Activated B cell treated with CpG ODN at 0.5 μM for 24 hours (primary cell): ENCODE measurements at places on chromosomes 5 and 9. TPM values are rescaled to one million over a fixed set of nuclear protein-coding genes. Genes with fewer than 3 reads are reported as not detected.

The IL6ST gene
- 39.8 and 48.3 TPM in 2 replicates for total RNA-seq

DNA sequence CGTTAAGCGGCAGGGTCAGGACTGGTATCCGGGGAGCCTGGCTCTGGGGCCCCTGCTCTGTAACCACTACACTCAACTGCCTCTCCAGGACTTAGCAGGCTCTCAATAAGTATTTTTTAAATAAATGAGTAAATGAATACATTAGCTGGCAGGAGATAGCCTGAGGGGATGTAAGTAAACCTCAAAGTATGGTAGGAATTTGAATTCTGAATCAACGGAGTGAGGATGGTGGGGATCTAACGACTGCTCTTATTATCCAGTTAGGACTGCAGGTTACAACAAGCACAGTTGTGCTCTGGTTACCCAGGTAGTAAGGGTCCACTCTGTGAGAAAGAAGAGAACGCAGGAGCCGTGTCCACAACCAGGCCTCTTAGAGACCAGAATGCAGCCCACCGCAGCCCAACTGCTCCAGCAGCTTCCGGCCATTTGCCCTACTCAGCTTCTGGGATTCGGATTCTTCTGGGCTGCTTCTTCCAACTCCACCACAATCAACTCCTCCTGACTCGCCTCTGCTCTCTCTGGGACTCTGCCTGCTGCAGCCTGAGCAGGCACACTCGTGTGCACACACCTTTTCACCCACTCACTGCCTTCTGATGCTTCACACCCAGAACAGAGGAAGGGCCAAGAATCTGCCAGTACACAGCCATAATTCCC is 52.6 kb downstream of the MED27 start:
- no peak overlapping the region for H3K4me3 ChIP-seq
- no peak for DNase-seq
- no peaks in the 10 kb centered on the region for H3K27me3 ChIP-seq
- H3K36me3 ChIP-seq: peaks cover 7% of the 10 kb centered on the region
- no peak overlapping the region for H3K27ac ChIP-seq
- peaks cover 9% of the 10 kb centered on the region for H3K4me1 ChIP-seq

DNA sequence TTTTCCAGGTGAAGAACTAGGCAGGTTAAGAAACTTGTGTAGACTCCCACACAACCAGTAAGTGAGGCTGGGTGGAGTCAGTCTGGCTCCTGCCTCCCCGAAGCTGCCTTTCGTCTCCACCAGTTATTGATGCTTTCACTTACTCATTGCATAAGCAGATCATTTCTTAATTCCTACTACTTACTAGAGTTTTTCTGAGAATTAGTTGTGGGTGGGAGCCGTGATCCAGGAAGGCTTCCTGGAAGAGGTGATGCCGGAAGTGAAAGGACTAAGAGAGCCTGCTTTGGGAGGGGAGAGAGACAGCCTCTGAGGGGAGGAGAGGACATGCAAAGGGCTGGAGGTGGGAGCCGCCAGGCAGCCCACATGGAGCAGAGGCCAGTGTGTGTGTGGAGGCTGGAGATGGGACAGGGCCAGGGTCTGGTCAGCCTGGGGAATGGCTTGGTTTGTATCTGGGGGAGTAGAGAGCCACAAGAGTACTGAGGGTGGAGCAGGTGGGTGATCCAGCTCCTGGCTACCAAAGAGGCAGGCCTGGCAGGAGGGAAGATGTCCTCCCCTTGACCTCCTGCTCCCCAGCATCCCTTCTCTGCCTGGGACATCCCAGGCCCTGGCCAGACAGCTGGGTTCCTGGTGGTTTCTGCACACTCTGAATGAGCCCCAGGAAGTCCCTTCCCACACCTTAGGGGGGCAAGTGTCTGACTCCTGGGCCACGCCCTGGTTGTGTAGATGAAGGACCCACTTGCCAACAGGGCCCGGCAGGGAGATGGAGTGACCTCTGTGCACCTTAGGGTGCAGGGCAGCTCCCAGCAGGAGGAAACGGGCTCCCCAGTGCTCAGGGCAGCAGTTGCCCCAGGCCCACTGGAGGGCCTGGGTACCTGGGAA is 12.2 kb upstream of the CARD19 start:
- H3K4me3 ChIP-seq: no peak overlapping the region
- H3K27me3 ChIP-seq: no peaks in the 10 kb centered on the region
- H3K27ac ChIP-seq: peak overlapping the region; percentile 53
- H3K4me1 ChIP-seq: peaks cover 2% of the 10 kb centered on the region
- peaks cover 62% of the 10 kb centered on the region for H3K36me3 ChIP-seq
- no peak for DNase-seq

- no peak overlapping the region for H3K4me3 ChIP-seq
- no peaks in the 10 kb centered on the region for H3K4me1 ChIP-seq
- no peak overlapping the region for H3K27ac ChIP-seq
- H3K27me3 ChIP-seq: no peaks in the 10 kb centered on the region
Measured at GRCh38 chr5:15694696-15695214, 194.8 kb downstream of the FBXL7 start.

DNA sequence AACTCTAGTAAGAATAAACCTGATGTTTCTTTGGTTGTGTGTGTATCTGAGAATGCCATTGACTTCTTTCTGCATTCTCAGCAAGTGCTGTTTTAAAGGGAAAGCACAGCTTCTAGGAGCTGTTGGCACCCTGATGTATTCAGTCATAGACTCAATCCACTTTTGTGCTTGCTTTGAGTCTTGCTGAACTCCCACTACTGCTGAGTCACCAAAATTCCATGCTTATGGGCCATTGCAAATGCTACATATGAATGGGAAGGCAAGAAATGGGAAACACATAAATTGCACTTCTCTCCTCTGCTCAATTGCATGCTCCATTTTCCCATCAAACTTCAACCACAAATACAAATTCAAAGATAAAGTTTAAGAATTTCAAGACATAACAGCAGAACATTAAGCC is 9.8 kb upstream of the FTMT start:
- no peaks in the 10 kb centered on the region for H3K27me3 ChIP-seq
- H3K4me3 ChIP-seq: no peak overlapping the region
- DNase-seq: no peak
- H3K27ac ChIP-seq: no peak overlapping the region

DNA sequence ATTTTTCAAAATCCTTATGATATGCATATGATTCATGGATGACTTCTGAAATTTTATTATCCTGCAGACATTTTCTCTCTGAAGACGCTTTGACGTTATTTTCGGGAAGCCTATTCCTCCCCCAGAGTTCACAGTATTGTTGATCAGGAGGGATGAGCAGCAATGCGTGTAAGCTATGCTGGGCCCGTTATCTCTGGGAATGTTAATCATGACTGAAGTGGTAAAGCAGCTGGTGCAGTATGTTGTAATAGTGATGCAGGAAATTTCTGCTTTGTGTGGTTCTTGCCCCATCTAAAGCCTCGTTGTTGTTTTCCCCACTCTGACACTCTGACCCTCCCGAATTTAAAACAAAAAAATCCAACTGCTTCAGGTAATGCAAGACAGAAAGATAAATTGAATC is 1797.8 kb upstream of the WWC1 start:
- H3K36me3 ChIP-seq: no peaks in the 10 kb centered on the region
- no peaks in the 10 kb centered on the region for H3K27me3 ChIP-seq
- H3K4me1 ChIP-seq: no peaks in the 10 kb centered on the region
- DNase-seq: no peak
- H3K27ac ChIP-seq: no peak overlapping the region
- no peak overlapping the region for H3K4me3 ChIP-seq

- no peaks in the 10 kb centered on the region for H3K4me1 ChIP-seq
- no peak for DNase-seq
- H3K27me3 ChIP-seq: peaks cover 9% of the 10 kb centered on the region
Measured at GRCh38 chr9:77744841-77745430, 96.8 kb upstream of the GNA14 start.

DNA sequence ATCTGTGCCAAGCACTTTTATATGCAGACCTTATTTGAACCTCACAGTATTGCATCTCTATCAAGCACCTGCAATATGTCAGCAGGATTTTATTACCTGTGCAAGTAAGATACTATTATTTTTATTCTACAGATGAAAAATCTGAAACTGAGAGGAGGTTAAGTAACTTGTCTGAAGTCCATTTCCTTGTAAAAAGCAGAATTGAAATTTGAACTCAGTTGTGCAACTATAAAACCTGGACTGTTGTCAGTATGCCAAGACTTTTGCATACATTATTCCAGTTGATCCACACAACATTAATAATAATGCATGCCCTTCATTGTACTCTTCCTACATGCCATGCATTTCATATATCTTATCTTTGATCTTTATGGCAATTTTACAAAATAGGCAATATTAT is 82.2 kb upstream of the BRINP1 start:
- H3K36me3 ChIP-seq: no peaks in the 10 kb centered on the region
- no peak for DNase-seq
- H3K27me3 ChIP-seq: no peaks in the 10 kb centered on the region

The CDH18 gene
- total RNA-seq: not detected in 2 replicates
